ENCODE measurements at places on chromosomes 2 and 18. TPM values are rescaled to one million over a fixed set of nuclear protein-coding genes. Genes with fewer than 3 reads are reported as not detected.

SERPINB3 gene
- total RNA-seq = not detected

TUBA4B gene
- not detected for total RNA-seq

NYAP2 gene
- not detected for total RNA-seq

PDE11A gene
- not detected for total RNA-seq

CHRNG gene
- not detected for total RNA-seq

RBKS gene
- total RNA-seq = 2.2 TPM

RAB12 gene
- total RNA-seq = 35.7 TPM

STARD6 gene
- not detected for total RNA-seq

MAP3K19 gene
- total RNA-seq = not detected

DNA sequence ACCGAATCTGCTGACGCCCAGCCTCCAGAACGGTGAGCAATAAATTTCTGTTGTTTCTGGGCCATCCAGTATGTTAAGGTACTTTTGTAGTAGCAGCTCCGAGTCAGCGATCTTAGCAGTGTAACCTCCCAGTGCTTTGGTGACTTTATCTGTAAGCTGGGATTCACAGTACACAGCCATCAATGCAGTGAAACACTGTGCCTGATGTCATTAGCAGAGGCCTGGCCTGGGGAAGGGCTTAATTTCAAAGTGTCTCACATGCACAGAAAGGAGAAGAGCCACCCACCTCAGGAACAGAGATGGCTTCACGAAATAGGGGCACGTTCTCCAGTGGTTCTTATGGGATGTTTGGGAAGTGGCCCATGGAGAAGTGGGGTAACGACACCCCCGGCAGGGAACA lies 281.2 kb downstream of the PHLPP1 start:
- no peak for DNase-seq

DNA sequence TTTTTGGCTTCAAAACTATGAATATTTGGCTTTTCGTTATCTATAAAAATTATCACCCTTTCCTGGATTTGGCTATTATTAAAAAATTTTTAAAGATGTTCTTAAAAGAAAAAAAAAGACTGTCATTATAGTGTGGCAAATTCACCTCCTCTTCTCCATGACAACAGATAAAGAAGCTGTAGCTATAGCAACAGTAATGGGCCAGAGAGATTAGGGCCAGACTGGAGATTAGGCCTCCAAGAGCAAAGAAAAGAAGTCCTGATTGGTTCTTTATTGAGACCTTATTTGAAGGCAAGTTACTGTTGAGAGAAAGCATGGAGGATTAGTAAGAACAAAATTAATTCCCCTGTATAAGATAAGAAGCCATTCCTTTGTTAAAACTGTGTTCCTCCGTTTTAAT lies 812.5 kb downstream of the DCC start:
- DNase-seq = no peak

DNA sequence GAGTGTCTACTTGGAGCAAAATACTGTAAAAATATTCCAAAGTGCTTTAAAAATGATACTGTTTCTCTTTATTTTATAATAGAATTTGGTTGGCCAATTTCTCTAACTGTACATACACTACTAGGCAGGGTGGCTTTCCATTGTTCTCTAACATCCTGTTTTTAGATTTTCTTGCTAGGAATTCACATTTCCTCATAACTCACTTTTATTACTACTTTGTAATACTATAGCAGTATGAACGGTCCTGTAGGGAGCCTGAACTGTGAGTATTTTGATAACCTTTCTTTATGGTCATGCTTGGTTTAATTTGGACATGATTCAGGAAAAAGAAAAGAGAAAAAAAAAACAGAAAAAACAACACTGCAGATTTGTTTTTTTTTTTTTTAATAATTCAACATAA lies 37.8 kb downstream of the GCG start:
- no peak for DNase-seq

GRCh38 chr18:23142251-23142929 lies 7.1 kb downstream of the CABLES1 start:
- DNase-seq = no peak

- no peak for DNase-seq
These were observed 317.9 kb upstream of the UBE2E3 start for GRCh38 chr2:180662521-180662920.

GRCh38 chr2:105323111-105323510 lies 6.4 kb downstream of the TGFBRAP1 start:
- no peak for DNase-seq

- no peak for DNase-seq
These were observed 377.8 kb upstream of the DDX18 start for GRCh38 chr2:117436697-117437096.

GRCh38 chr18:23838801-23839366 lies 149.6 kb downstream of the LAMA3 start:
- no peak for DNase-seq

DNA sequence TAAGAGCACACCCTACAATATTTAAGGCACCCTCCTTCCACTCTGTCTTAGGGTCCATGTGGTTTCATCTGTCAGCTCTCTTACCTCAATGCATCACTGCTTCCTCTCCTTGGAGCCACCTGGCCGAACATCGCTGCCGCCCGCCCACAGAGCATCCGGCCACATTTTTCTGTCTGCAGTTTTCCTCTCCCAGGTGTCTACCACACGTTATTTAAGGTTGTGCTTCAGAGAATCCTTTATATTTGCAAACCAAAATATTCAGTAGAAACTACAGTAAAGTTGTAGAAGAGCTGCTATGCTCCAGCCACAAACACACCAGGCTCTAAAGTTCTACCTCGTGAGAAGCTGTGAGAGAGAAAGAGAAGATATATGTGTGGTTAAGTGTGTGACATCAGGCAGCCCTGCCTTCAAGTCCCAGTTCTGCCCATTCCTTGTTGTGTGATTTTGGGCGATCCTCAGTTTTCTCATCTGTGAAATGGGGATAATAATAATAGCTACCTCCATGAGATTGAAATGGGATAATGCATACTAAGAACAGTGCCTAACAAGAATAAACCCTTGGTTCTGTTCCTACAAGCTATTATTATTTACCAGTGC lies 4.9 kb upstream of the STK17B start:
- no peak for DNase-seq

DNA sequence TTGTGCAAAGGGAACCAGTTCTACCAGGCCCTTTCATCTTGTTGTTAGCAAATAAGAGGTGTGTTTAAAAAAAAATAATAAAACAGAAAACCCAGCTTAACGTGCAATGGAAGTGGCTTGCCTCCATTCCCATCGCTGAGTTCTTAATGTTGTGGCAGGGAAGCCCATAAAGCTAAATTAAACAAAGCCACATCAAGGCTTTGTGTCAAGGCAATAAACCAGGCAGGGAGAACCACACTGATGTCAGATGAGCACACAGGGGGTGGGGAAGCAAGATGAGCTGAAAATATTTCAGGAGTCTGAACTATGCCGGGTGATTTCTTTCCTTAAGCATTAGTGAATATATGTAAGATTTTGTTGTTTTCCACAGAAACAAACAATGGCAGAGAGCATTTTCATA lies 73.5 kb downstream of the PHLPP1 start:
- no peak for DNase-seq

GRCh38 chr18:4264347-4264791 lies 190.7 kb downstream of the DLGAP1 start:
- no peak for DNase-seq

Measured in Panc1 (cell line).